Transverse colon (tissue), 4 donors: ENCODE measurements at places on chromosomes 13 and 19. TPM values are rescaled to one million over a fixed set of nuclear protein-coding genes. Genes with fewer than 3 reads are reported as not detected.

DNA sequence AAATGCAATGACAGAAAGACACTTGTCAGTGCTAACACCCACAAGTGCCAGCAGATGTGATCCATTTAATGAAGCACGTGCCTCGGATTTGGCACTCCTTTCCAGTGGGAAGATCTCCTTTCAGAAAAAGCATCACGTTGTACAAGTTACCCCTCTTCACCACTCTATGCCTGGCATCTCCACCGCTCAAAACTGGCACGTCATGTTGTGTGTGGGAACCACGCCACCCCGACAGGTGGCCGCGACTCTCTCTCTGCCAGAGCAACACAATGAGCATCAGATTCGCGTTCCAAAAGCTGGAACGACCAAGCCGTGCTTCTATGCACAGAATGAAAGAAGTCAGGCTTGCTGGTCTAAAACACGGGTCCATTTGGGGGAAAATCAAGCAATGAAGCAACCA lies 24.3 kb downstream of the TMTC4 start:
- H3K27ac ChIP-seq = no peak overlapping the region
- no peaks in the 10 kb centered on the region for H3K4me1 ChIP-seq
- DNase-seq = no peak

DNA sequence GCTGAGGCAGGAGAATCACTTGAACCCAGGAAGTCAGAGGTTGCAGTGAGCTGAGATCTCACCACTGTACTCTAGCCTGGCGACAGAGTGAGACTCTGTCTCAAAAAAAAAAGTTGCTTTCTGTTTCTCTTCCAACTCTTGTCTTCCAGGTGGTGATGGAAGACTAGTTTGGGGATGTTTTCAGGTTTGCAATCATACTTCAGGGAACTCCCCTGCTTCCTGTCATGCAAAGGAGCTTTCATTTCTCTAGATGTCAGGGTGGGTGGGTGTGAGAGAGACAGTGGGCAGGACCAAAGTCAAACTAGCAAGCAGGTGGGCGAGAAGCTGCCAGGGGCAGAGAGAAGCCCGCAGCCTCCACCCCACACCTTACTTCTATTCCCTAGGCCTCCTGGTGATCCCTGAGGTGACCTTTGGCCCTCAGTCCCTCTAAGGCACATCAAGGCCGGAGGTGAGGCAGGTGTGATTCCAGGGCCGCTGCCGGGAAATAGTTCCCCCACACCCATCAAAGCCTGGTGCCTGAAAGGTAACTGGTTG lies 25.7 kb downstream of the CCNE1 start:
- H3K4me3 ChIP-seq = no peak overlapping the region
- no peaks in the 10 kb centered on the region for H3K4me1 ChIP-seq
- peaks cover 2% of the 10 kb centered on the region for H3K27me3 ChIP-seq
- no peak overlapping the region for H3K27ac ChIP-seq
- DNase-seq = no peak

GRCh38 chr19:31500197-31500830 lies 151.1 kb upstream of the TSHZ3 start:
- no peak for DNase-seq
- H3K4me3 ChIP-seq = no peak overlapping the region
- no peaks in the 10 kb centered on the region for H3K36me3 ChIP-seq
- no peaks in the 10 kb centered on the region for H3K27me3 ChIP-seq
- no peaks in the 10 kb centered on the region for H3K4me1 ChIP-seq

DNA sequence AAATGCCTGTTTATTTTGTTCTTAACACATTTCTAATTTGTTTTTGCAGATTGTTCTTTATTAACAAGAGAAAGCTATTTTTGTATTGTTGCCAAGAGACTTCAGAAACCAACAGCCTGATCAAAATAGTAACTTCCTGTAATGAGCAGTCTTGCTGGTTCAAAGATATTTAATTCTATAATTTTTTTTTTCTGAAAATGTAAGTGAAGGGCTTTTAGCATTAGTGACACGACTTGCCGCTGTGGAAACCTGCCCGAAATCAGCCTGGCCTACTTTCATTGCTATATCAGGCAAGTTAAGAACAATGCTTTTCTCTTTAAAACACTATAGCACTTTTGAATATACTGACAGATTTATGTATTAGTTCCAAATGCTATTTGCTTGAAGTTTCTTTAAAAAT lies 374.3 kb downstream of the EFNB2 start:
- H3K27me3 ChIP-seq = no peaks in the 10 kb centered on the region
- peaks cover 8% of the 10 kb centered on the region for H3K4me1 ChIP-seq
- no peaks in the 10 kb centered on the region for H3K36me3 ChIP-seq
- no peak for DNase-seq
- no peak overlapping the region for H3K4me3 ChIP-seq

- peaks cover 60% of the 10 kb centered on the region for H3K27me3 ChIP-seq
- H3K4me3 ChIP-seq = peak overlapping the region; percentile 51
- H3K27ac ChIP-seq = peak overlapping the region; percentile 83
- no peak for DNase-seq
- peaks cover 7% of the 10 kb centered on the region for H3K4me1 ChIP-seq
Measured at GRCh38 chr19:35155441-35155840, 906 bp downstream of the FXYD5 start.

GRCh38 chr13:67200183-67200582 lies 30.0 kb downstream of the PCDH9 start:
- no peaks in the 10 kb centered on the region for H3K4me1 ChIP-seq
- no peaks in the 10 kb centered on the region for H3K27me3 ChIP-seq
- H3K4me3 ChIP-seq = no peak overlapping the region
- no peak overlapping the region for H3K27ac ChIP-seq
- H3K36me3 ChIP-seq = no peaks in the 10 kb centered on the region
- DNase-seq = no peak

GRCh38 chr19:19948800-19949199 lies 48.1 kb downstream of the ZNF93 start:
- no peaks in the 10 kb centered on the region for H3K4me1 ChIP-seq
- H3K27ac ChIP-seq = no peak overlapping the region
- H3K27me3 ChIP-seq = no peaks in the 10 kb centered on the region

CTXN1 gene
- total RNA-seq = 6.7 TPM

TEX101 gene
- not detected for total RNA-seq

ZNF844 gene
- 10.8 TPM for total RNA-seq

CYP4F12 gene
- 406 TPM for total RNA-seq

C2CD4C gene
- total RNA-seq = 0.55 TPM
